ENCODE measurements at places on chromosomes 6 and 20.

GRCh38 chr6:159878341-159878740 lies 12.4 kb upstream of the MAS1 start:
- DNase-seq = no peak

DNA sequence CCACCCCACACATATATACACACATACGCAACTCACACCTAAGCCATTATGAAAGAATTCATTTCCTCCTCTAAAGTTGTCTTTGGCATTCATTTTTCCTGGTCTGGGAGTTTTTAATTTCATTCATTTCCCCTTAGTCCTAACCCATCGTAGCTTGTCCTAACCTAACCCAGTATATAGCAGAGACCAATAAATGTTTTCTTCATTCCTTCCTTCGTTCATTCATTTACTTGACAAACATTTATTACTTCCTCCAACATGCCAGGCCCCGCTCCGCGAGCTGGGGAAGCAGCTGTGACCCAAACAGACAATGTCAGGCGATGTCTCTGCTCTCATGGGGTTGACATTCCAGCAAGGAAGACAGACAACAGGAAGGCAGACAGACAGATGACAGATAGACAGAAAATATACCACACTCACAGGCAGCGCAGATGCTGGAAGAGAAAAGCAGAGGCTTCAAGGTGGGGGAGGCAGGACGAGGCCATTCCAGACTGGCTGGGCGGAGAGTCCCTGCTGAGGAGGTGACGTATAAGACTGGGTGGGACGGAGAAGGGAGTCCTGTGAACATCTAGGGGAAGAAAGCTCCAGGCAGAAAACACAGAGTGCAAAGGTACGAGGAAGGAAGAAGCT lies 33.7 kb upstream of the SIRPA start:
- no peak for DNase-seq

GRCh38 chr6:165925474-165926156 lies 242.0 kb downstream of the TBXT start:
- no peak for DNase-seq

- peak; percentile 72 for DNase-seq
Observed at GRCh38 chr6:16238963-16239797, 793 bp downstream of the GMPR start.

GRCh38 chr20:35956616-35957015 lies 2.3 kb upstream of the SCAND1 start:
- no peak for DNase-seq

- DNase-seq = no peak
Observed at GRCh38 chr20:40679184-40679583, 9.9 kb downstream of the MAFB start.

GRCh38 chr6:126056355-126057004 lies 70.1 kb downstream of the TRMT11 start:
- no peak for DNase-seq

DNA sequence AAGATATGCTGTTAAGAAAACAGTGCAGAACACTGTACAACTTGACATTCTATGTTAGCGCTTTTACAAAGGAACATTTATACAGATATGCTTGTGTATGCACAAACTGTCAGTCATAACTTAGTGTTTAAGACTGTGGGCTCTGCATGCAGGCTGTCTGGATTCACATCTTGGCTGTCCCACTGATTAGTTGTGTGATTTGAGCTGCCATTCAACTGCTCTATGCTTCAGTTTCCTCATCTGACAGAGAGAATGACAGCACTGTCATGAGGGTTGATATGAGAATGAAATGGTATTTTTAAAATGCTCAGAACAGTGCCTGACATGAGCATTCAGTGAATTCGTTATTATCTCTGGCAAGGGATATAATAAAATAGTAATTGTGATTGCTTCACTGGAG lies 8.7 kb downstream of the SLC25A27 start:
- no peak for DNase-seq
